Activated T-cell treated with anti-CD3 and anti-CD28 coated beads, Interleukin-2, amount 50 U/mL, for 4 hours (primary cell): ENCODE measurements at places on chromosomes 7 and 10.
A peak's percentile ranks its signal among the peaks of the same experiment; 100 is the strongest.

GRCh38 chr10:63103971-63104409 is 29.1 kb upstream of the NRBF2 start:
- DNase-seq: peak; percentile 8

- no peak for DNase-seq
These were observed 2.8 kb downstream of the EEPD1 start for GRCh38 chr7:36155811-36156361.

DNA sequence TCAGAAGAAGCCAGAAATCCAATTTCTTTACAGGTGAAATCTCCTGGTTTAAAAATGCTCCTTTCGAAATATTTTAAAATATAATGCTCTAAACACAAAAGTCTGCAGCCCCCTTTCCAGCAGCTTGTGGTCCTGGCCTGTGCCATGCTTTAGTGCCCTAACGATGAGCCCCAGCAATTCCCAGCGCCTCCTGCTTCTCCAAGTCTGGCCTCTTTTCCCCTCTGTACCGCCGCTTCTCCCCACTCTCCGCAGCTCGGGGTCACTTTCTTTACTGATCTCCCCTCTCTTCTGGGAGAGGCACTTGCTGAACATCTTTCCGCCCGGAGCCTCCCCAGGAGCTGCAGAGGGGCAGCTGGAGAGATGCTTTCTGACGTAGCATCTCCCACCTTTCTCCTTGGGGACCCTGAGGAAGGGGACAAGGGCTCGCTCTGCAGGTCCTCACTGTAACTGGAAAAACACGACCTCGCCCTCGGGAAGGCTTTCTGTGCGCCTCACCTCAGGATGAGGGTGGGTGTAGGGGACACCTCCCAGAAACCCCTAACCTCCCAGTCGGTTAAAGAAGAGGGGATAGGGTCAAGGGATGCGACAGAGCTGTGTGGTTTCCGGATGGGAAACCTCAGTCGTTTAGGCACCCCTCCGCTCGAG is 565 bp upstream of the INA start:
- DNase-seq: no peak

DNA sequence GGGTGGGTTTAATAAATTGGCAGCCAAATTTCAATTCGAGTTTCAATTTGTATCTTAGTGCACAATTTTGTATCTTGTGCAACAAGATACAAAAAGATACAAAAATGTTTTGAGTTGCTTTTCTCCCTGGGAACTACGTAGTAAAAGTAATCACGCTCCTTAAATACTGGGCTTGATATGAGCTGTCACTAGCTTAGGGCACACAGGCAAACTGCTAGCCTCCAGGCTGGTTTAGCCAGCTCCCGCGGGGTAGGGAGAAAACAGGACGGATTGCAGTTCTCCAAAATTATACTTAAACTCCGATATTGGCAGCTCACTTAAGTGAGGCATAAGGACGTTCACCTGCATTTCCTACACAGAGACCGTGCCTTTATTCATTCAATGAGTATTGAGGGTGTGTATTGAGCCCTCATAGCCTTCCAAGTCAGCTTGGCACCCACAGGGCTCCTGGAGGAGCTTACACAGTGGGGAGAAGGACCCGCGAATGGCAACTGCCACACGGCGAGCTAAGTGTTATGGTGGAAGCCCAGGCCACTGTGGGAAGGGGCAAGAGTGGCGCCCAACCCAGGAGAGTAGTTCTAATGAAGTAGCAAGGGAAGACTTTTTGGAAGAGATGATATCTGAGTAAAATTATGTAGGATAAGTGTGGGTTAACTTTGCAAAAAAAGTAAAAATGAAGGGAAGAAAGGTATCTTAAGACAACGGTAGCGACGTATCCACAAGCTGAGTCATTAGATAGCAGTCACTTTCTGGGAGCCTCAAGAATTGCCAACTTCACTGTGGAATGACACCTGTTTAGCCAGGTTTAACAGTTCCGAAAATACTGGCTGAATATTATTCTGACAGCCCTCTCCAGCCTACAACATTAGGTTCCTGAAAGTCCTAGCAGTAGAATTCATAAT is 1.6 kb upstream of the EPC1 start:
- DNase-seq: no peak

DNA sequence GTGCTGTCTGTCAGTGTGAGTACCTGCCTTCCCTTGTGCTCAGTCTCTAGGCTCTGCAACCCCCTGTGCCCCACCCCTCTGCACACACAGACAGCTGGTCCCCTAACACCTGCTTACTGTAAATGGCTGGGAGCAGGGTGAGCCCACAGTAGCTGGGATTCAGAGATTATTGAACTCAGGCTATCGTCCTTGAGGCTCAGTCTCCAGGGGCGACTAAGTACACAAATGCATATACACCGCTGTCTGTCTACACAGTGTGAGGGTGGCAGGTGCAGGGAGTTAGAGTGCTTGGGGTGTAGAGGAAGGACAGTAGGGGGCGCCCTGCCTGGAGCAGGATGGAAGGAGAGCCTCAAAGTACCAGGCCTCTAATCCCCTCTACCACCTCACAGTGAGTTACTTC is 12.9 kb downstream of the UPP1 start:
- DNase-seq: no peak

GRCh38 chr10:99279626-99280111 is 44.0 kb upstream of the HPSE2 start:
- no peak for DNase-seq

GRCh38 chr10:58511765-58512490 is 744 bp upstream of the BICC1 start:
- no peak for DNase-seq

DNA sequence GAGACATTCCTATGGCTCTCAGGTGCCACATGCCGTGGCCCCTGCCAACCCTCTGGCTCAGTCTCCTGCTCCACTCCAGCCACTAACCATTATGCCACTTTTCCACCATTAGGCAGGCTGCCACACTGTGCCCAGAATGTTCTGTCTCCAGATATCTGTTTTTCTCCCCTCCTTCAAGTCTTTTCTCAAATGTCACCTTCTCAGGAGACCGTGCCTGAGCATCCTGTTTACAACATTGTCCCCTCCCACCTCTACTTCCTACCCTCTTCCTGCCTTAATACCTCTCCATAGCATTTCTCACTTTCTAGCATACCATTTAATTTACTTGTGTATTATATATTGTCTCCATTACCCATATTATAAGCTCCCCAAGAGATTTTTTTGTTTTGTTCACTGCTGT is 162.5 kb upstream of the LYZL2 start:
- DNase-seq: no peak
